ENCODE measurements at places on chromosomes 3 and 15.

DNA sequence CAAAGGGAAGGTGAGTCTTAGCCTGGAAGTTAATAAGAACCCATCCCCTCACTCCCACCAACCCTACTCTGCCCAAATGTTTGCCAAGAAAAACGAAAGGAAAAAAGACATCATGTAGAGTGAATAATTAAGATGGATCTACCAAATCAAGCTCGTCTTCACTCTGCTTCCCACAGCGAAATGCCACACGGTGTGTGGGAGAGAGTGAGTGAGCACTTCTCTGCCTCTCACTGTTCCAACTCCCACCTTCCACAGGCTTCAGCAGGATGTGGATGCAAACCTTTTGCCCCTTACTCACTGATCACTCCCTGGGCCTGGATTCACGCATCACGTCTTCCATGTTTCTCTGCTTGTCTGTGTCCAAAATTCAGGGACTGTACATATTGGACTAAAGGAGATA, 85.4 kb downstream of the WDR76 start:
- DNase-seq, result no peak

GRCh38 chr15:55574096-55574495, 14.0 kb downstream of the PYGO1 start:
- no peak for DNase-seq

- no peak for DNase-seq
These were observed 21.7 kb downstream of the SLMAP start for GRCh38 chr3:57777774-57778173.

- DNase-seq, result peak; percentile 97
These were observed at the start of gene SPATA12 for GRCh38 chr3:57060089-57060821. TSS of gene SPATA12 (plus strand) at chr3:57060664. CDS start at chr3:57073695, 13,031 bp downstream.

GRCh38 chr15:61500951-61501620, 272.0 kb upstream of the RORA start:
- DNase-seq, result no peak

- DNase-seq, result no peak
These were observed 53.9 kb downstream of the TRIM69 start for GRCh38 chr15:44790215-44790614.

DNA sequence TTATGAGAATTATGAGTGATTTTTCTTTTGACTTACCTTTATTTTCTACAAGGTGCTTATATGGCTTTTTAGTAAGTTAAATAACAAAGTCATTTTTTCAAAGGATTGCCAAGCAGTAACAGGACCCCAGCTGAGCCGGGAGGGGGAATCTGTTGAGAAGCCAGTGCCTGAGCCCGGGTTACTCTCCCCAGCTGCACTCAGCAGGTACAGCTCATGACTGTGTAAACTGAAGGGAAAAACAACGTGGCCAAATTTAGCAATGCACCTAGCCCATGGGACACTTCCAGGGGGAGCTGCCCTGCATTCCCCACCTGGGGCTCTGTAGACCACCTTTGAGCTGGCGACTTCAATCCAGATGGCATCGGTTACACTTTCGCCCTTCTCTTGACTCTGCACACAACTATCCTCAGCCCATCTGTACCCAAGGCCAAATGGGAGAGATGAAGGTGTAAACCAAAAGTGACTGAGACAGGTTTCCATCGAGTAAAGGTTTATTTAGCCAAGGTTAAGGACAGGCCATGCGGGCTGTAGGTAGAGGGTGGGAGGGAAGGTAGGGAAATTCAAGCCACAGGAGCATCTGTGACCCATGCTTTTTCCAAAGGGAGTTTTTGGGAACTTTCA, 18.2 kb upstream of the HCN4 start:
- no peak for DNase-seq

- no peak for DNase-seq
These were observed 308.1 kb upstream of the RASGRP1 start for GRCh38 chr15:38872732-38873131.

- no peak for DNase-seq
These were observed 26.2 kb downstream of the DNAAF4 start for GRCh38 chr15:55481842-55482241.

GRCh38 chr15:98815207-98815606, 166.9 kb downstream of the IGF1R start:
- no peak for DNase-seq

DNA sequence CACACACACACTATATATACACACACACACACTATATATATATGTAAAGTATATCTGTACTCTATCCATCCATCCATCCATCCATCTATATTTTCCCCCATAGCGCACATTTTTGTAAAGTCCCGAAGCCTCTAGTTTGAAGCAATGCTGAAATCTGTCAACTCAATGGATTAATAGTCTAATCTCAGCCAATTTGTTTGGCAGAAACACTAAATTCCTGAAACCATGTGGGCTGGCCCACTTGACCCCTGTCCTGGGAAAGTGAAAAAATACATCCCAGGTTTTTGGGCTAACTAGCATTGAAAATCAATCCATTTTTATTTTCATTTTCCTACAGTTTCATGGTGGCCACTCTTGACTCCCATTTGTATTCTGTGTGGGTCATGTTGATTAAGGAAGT, 166.7 kb downstream of the SLCO3A1 start:
- no peak for DNase-seq

- DNase-seq, result no peak
These were observed 26.1 kb downstream of the SEC11A start for GRCh38 chr15:84689858-84690257.

DNA sequence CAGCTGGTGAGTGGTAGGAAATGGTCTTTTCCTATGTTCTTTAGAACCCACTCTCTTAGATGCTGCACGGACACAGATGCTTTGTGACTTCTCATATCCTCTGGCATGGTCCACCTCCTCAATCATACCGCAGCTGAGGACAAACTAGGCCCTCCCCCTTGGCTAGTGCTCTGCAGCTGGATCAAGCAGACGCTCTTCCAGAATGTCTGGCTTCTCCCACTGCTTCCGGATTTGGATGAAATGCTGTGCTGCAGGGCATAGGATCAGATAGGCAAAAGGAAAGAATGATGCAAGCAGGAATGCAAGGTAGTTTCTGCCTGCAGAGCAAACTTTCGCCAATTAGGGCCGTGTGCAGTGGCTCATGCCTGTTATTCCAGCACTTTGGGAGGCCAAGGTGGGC, 75.7 kb upstream of the SLC4A7 start:
- no peak for DNase-seq

- no peak for DNase-seq
These were observed 623.0 kb downstream of the NTRK3 start for GRCh38 chr15:87633525-87633924.

GRCh38 chr3:10852066-10852808, 36.2 kb downstream of the SLC6A11 start:
- no peak for DNase-seq

Data from renal cortical epithelial cell (primary cell).